ENCODE measurements at places on chromosomes 7 and 10. TPM values are rescaled to one million over a fixed set of nuclear protein-coding genes. Genes with fewer than 3 reads are reported as not detected.

The ASZ1 gene
- not detected for total RNA-seq

The ABCC2 gene
- total RNA-seq, result 0.53 TPM

The EXOC4 gene
- total RNA-seq, result 84.0 TPM

The UCMA gene
- total RNA-seq, result not detected

The HNRNPA2B1 gene
- 62.7 TPM for total RNA-seq

The CYP26C1 gene
- under 0.01 TPM for total RNA-seq

The SEMA4G gene
- 0.51 TPM for total RNA-seq

The MEIG1 gene
- total RNA-seq, result not detected

The CNNM1 gene
- total RNA-seq, result under 0.01 TPM

The RSPH10B gene
- total RNA-seq, result 0.90 TPM

The AGAP5 gene
- total RNA-seq, result 3.7 TPM

The LOXL4 gene
- 0.13 TPM for total RNA-seq

The CYP2C8 gene
- total RNA-seq, result not detected

The FAM13C gene
- total RNA-seq, result under 0.01 TPM

The ZFAND4 gene
- 3.9 TPM for total RNA-seq

The SPDYE18 gene
- total RNA-seq, result 0.13 TPM

The TEX47 gene
- total RNA-seq, result not detected

The NKX1-2 gene
- total RNA-seq, result 2.1 TPM

The BAMBI gene
- 28.5 TPM for total RNA-seq

The CYP3A4 gene
- total RNA-seq, result not detected

The UCN3 gene
- not detected for total RNA-seq

The EDRF1 gene
- 15.5 TPM for total RNA-seq

The SLC16A9 gene
- 7.8 TPM for total RNA-seq

The PNLIPRP2 gene
- not detected for total RNA-seq

The GRM3 gene
- total RNA-seq, result not detected

The FFAR4 gene
- not detected for total RNA-seq

The HDAC9 gene
- total RNA-seq, result 12.1 TPM

The SEC24C gene
- total RNA-seq, result 92.4 TPM

The CNPY1 gene
- not detected for total RNA-seq

The ARHGEF35 gene
- total RNA-seq, result 25.8 TPM

The VGF gene
- total RNA-seq, result not detected

The TMEM196 gene
- not detected for total RNA-seq

The CREB3L2 gene
- 22.1 TPM for total RNA-seq

The NPY4R2 gene
- not detected for total RNA-seq

The NKX2-3 gene
- not detected for total RNA-seq

The PAPOLB gene
- under 0.01 TPM for total RNA-seq
